ENCODE measurements at places on chromosomes 6 and 20.

DNA sequence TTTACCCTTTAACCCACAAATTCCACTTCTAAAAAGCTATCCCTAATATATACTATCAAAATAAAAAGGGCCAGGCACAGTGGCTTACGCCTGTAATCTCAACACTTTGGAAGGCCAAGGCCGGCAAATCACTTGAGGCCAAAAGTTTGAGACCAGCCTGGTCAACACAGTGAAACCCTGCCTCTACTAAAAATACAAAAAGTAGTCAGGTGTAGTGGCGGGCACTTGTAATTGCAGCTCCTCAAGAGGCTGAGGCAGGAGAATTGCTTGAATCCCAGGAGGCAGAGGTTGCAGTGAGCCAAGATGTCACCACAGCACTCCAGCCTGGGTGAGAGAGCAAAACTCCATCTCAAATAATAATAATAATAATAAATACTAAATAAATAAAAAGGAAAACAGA lies 82.5 kb downstream of the TRIM27 start:
- DNase-seq, result no peak

- no peak for DNase-seq
These were observed 13.5 kb upstream of the DAAM2 start for GRCh38 chr6:39778581-39779255.

DNA sequence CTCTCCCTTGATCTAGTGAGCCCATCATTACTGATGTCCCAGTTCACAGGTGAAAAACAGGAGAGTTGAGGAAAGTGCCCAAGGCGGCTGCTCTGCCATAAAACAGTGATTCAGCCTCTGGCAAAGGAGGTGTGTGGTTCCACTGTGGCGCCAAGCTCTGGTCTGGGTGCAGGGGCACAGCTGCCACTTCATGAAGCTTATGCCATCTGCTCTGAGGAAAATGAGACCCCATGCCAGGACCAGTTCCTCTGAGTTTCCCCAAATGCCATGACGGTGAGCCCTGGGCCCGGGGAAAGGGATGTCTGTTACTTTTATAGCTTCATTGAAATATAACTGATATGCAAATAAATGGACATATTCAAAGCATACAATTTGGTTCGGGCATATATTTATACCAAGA lies 33.7 kb upstream of the ZBP1 start:
- no peak for DNase-seq

- no peak for DNase-seq
These were observed 1.3 kb upstream of the PPP1R16B start for GRCh38 chr20:38804221-38804620.

DNA sequence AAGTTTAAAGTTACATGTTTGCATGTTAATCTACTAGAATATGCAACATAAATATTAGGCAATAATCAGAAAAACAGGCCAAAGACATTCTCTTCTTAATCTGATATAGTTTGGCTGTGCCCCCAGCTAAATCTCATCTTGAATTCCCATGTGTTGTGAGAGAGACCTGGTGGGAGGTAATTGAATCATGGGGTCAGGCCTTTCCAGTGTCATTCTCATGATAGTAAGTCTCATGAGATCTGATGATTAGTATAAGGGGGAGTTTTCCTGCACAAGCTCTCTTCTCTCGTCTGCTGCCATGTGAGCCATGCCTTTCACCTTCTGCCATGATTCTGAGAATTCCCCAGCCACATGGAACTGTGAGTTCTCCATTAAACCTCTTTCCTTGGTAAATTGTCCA lies 1241.7 kb upstream of the ADGRB3 start:
- DNase-seq, result no peak

DNA sequence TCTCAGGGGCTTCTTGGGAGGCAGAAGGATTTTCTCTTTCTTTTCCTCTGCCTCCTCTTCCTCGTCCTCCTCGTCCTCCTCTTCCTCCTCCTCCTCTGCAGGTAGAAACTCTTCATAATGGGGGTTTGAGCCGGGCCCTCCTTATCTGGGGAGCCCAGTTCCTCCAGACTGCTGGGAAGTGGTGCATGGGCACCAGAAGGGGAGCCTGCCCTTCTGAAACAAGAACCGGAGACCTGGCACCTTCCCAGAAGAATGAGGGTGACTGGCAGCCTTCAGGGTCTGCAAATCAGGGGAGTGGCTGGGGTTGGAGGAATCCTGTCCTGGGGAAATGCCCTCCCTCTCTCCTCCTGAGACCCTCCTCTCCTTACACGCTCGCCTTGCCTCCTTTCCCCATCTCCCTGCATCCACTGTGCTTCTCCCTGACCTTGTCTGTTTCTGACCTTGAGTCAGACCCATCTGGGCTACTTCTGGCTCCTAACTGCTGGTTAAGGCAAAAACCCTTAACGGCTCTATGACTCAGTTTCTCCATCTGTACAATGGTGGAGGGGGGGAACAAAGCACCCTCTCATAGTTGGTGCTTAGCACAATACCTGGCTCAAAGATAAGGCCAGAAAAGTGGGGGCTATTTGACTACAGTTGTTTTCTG lies 1.7 kb downstream of the TULP1 start:
- no peak for DNase-seq

DNA sequence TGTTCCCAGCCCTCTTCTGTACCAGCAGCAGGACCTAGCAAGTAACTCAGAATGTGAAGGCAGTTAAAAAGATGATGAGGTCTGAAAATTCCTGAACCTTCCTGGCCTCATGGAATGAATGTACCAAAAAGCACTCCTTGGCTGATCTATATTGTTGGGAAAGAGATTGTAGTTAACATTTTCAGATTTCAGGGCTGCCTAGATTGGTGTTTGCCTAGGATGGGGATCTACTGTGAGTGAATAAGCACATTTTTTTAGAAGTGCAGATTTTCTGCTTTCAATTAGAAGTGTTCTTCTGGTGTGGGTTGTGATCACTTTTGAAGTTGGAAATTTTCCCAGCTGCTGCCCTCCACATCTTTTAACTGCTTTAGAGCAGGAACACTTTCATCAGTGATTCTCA lies 6.2 kb downstream of the MYLIP start:
- no peak for DNase-seq

- DNase-seq, result no peak
These were observed 337 bp downstream of the ESF1 start for GRCh38 chr20:13784271-13784892.
